ENCODE measurements at places on chromosomes 2 and 18.

DNA sequence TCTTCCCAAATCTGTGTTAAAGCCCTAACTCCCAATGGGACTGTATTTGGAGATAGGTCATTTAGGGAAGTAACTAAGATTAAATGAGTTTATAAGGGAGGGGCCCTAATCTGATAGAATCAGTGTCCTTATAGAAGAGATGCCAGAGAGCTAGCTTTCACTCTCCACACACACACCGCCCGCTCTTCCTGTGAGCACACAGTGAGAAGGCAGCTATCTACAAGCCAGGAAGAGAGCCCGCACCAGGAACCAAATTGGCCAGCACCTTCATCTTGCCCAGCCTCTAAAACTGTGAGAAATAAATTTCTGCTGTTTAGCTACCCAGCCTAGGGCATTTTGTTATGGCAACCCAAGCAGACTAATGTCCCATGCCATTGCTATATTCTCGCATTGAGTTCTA, 125.2 kb downstream of the RTN4 start:
- DNase-seq = no peak

GRCh38 chr2:95337829-95338228, 40.7 kb downstream of the KCNIP3 start:
- no peak for DNase-seq

DNA sequence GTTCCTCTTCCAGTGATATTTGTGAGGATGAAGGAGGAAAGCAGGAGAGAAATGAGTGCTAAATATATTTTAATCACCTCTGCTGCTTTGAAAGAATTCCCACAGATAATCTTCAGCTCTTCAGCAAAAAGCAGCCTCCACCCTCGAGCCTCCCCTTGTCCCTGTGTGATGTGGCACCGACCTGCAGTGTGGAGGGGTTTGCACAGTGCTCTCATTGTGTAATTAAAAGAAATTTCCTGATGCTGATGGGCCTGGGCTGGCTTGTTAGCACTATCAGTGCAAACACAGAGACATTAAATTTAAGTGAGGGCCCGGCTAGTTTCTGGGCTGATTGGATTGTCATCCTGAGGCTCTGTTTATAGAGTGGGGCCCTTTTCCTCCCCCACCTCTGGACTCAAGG, 53.4 kb downstream of the KIF5C start:
- no peak for DNase-seq

- DNase-seq = peak; percentile 55
Observed at GRCh38 chr2:121501031-121501430, 29.6 kb upstream of the RNU4ATAC start.

DNA sequence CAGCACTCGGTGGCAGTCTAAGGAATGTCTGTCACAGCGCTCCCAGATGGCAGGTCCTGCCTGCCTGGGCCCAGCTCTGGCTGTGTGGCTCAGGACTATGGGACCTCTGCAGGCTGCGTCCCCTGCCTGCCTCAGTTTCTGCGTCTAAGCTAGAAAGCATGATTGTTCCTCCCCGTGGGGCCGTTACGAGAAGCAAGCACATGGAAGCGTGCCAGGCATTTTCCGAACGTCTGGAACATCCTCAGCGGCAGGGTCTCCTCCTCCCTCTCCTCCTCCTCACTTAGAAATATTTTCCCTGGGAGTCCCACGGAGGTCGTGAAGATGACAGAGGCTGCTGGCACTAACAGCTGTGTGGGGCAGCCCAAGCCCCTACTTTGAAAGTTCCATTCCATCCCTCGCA, 43.3 kb downstream of the LRRFIP1 start:
- no peak for DNase-seq

DNA sequence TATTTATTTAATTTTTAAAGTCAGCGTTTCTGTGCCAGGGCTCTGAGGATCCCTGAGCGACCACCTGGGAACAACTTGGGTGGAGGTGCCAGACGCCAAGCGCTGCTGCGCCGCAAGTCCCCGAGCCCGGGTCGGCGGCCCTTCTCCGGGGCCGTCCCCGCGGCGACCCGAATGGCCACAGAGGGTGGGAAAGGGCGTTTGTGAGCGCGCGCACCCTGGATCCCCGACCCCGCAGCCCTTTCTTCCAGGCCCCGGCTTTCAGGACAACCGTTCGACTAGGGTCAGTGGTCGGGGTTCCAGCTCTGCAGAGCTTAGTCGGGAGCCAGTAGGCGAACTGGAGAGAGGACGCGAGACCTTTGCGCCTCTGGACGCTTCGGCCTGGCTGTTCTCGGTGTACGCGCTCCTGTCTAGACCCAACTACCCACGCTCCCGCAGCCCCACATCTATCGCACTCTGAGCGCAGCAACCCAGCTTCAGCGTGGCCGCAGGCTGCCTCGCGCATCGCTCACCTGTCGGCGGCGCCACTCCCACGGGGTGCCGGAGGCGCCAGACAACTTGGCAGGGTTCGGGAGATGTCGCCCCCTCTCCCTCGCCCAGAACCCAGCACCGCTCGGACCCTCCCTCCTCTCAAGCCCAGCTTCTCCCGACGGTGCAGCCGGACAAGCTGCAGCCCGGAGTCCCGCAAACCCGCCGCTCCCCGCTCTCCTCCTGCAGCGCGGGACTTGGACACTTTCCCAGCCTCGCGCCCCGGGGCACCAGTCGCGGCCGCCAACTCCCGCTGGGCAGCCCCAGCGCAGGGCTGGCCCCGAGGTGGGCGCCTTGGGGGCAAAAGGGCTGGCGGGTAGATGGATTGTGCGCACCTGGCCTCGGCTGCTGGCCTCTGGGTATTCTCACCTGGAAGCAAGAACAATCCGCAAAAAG, 758 bp downstream of the LYPD1 start:
- DNase-seq = no peak

DNA sequence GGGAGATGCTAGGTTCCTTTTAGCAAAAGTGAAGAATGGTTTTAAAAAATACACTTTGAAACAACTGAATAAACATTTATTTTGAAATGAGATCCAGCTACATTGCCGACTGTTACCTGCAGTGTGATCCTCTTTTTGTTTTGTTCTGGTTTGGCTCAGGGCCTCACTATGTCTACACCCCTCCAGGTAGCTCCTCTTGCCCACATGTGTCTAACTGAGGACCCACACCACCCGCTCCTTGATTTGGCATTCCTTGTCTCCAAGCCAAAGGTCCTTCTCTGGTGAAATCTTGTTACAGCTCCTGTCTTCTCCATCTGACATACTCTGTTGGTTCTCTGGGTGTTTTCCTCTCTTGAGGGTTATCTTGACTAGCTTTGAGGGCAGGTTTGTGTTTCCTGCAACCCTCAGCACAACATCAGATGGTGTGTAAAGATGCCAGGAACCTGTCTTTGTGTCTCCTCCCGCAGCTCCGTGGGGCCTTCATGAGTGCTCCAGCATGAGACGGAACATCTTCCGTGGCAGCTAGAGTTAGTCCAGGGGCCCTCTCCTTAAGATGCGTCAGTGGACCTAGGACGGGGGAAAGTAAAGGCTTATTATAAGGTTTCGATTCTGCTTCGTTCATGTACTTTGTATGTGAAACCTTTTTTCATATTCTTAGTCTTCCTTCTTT, 32.1 kb downstream of the MAP4K4 start:
- DNase-seq = no peak

DNA sequence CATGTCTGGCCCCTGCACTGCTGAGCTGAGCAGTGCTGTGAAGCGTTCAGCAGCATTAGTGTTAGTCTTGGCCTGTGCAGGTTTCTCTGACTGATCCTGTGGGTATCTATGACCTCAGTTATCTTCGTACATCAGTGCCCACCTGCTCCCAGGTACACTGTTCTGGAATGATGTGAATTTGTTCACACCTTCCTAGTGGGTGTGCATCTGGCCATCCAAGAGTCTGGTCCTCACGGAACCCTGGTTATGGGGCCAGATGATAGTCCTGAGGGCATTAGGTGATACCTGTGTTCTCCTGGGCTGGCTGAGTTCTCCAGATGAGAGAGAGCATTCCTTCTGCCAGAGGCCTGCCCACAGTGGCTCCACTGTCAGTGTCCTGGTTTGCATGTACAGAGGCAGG, 57.2 kb downstream of the INPP4A start:
- no peak for DNase-seq

DNA sequence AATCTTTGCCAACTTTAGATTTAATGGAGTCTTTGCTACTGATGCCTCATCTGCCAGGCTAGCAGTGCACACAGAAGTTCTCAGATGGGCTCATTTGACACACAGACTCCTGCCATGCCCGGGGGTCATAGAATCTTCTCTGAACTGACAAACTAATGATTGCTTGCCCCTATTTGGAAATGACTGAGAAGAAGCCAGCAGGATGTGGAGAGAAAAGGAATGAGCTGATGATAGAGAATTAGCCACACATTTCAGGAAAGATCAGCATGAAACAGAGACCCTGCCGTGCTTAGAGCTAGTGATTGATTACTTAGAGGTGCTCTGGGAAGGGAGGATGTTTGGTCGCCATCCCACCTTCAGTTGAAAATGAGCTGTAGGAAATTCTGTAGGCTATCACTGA, 178.5 kb downstream of the TPGS2 start:
- DNase-seq = no peak

- no peak for DNase-seq
Observed at GRCh38 chr2:212596276-212596675, 57.7 kb upstream of the ERBB4 start.

GRCh38 chr18:12441475-12442034, 33.8 kb downstream of the PRELID3A start:
- no peak for DNase-seq

DNA sequence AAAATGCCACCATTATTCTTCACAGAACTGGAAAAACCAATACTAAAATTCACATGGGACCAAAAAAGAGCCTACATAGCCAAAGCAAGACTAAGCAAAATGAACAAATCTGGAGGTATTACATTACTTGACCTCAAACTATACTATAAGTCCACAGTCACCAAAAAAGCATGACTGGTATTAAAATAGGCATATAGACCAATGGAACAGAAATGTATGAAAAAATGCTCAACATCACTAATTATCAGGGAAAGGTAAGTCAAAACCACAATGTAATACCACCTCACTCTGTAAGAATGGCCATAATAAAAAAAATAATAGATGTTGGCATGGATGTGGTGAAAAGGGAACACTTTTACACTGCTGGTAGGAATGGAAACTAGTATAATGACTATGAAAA, 158.6 kb downstream of the CDH2 start:
- DNase-seq = peak; percentile 14

- DNase-seq = no peak
Observed at GRCh38 chr2:176068419-176068832, 15.3 kb downstream of the EVX2 start.

DNA sequence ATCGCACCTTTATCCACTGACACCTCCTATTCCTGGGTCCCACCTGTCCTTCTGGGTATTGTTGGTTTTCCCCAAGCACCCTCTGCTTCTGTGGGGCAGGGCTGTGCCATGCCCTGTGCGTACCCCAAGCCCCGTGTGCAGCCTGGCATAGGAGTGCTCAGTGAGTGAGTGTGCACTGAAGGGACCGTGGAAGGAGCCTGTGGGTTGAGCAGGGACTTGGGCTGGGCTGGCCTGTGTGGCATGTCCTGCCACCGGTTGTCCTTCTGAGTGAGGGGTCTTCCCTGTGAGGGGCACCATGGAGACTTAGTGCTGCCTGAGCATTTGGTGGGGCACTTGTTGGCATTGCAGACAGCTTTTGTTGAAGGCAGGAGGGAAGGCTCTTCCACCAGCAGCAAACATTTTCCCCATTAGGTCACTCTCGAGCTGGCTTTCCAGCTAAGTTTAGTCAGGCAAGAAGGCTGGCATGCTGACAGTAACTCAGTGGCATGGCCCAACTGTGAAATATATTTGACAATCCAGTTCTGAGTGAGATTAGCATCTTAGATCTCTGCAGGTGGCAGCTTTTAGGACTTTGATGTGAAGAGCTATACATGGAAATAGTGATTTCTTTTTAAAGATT, 64.7 kb downstream of the LPIN1 start:
- no peak for DNase-seq

DNA sequence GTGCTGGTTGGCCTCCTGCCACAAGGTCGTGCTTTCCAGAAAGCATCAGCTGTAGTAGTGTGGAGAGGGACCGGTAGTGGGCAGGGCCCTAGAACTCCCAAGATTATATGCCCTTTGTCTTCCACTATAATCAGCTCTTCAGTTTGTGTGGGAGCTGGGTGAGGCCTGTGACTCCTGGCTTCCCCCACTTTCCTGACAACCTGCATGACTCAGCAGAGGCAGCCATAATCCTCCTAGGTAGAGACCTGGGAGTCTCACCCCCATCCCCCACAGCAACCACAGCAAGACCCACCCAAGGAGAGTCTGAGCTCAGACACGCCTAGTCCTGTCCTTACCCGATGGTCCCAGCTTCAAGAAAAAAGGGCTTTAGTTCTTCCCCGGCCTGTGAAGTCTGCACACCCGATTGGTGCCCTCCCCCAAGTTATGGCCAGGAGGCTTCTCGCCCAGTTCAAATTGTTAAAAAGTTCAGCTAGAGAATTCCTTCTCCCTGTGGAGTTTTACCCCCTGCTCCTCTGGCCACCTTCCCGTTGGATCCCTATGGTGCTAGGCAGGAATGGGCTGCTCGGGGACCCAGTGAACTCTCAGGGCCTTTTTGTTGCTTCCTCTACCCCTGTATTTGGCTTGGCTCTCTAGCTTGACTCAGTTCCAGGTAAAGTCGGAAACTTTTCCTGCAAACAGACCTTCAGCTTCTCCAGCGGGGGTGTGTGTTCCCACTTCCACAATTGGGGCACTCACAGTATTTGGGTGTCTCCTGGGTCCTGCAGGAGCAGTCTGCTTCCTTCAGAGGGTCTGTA, 57.8 kb upstream of the FAM237A start:
- no peak for DNase-seq

DNA sequence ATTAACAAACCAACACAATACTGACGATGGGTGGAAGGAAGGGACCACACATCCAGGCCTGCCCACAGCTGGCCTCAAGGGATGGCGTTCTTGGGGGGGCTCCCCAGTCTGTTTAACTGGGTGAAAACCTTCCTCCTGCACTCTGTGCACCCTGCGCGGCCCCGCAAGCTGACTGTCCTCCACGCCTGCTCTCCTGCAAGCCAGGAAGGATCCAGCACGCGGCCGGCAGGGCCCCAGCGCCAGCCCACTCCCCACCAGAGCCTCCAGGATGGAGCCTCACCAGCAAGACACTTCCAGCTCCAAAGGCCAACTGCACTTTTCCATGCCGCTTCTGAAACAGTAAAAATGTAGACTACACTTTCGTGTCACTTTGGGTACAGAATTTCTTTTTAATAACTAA, 135.1 kb downstream of the ZNF516 start:
- DNase-seq = no peak

GRCh38 chr18:37188016-37188791, 359.3 kb downstream of the KIAA1328 start:
- peak; percentile 19 for DNase-seq

DNA sequence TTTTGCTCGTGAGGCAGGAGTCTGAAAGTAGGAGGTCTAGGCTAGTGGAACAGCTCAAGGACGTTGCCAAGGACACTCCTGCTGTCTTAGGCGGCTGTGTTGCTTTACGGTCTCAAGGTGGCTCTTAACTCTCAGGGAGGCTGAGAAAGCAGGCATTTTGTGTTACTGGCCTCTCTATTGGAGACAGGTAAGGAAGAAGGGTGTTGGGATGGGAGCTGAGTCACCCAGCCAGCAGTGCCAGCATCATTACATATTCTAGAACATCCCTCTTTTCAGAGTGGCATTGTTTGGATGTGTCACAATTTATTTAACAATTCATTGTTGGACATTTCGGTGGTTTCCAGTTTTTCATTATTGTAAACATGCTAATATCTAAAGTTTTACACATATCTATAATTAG, 30.8 kb upstream of the TMEM214 start:
- no peak for DNase-seq

Data from AG04449 (cell line).